ENCODE measurements at places on chromosomes 5 and 9. TPM values are rescaled to one million over a fixed set of nuclear protein-coding genes. Genes with fewer than 3 reads are reported as not detected.

Gene MRPS2
- total RNA-seq: 133 TPM

Gene MLANA
- total RNA-seq: not detected

Gene IFNA21
- total RNA-seq: not detected

Gene ZNF454
- not detected for total RNA-seq

Gene IRGM
- total RNA-seq: 0.18 TPM

Gene NCS1
- total RNA-seq: 48.9 TPM

Gene DRD1
- 0.13 TPM for total RNA-seq

Gene FOXD4L4
- 0.07 TPM for total RNA-seq

Gene PFN3
- not detected for total RNA-seq

Gene NUTM2F
- total RNA-seq: not detected

Gene ZNF879
- 0.74 TPM for total RNA-seq

Gene SPINK7
- total RNA-seq: not detected

Gene ARHGAP26
- total RNA-seq: 8.2 TPM

Gene ADCY2
- not detected for total RNA-seq

Gene IL5
- total RNA-seq: not detected

Gene NR5A1
- total RNA-seq: 0.09 TPM

Gene PTGES
- 149 TPM for total RNA-seq

Data from A549 treated with Hydrocortisone at 1 μM for 4 hours (cell line).